Retina (tissue), 1 donor: ENCODE measurements at places on chromosomes 5 and 9.
A peak's percentile ranks its signal among the peaks of the same experiment; 100 is the strongest.

DNA sequence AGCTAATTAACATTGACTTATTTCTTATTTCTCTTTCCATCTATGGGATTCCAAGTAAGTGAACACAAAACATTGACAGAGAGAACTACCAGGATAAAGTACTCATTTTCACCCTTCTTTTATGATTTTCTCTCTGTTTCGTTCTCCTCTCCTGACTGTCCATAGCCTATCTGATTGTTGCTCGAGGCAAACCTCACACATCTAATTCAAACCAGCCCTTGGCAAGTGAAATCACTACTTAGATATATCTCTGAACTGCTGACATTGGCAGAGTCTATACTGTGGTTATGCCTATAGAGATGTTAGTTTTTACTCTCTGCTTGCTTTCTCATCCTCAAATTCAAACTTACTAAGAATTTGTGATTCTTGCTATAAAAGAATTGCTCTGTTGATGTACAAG, 248.8 kb downstream of the ISL1 start:
- no peak for DNase-seq

DNA sequence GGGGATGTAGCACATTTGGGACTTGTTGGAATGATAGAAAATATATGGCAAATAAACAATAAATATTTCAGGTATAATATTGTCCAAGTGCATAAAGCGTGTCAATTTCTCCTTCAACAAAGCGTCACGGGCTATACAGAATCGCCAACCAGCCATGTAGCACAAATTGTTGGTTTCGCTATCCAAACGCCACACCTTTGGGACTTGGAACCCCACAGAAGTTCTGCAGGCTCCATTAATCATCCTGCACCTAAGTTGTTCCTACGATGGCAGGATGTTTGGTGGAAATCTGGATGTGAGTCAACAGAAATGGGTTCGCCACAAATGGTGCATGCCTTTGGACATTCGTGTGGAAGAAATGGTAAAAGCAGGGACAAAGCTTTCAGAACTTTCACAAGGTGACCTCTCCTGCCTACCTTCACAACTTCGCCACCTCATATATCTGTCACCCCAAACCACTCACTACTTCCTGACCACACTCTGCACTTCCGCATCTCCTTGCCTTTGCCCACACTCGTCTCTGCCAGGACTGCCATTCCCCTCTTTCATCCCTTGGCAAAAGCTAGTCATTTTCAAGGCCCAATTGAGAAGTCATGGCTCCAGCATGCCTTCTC, 95.7 kb downstream of the LHFPL2 start:
- DNase-seq = no peak

GRCh38 chr5:79750611-79751510, 61.2 kb downstream of the CMYA5 start:
- DNase-seq = no peak

GRCh38 chr5:62488531-62488930, 76.0 kb downstream of the IPO11 start:
- no peak for DNase-seq

GRCh38 chr9:21817176-21817575, 14.7 kb downstream of the MTAP start:
- DNase-seq = no peak

GRCh38 chr5:157718519-157718918, 12.7 kb upstream of the THG1L start:
- peak; percentile 60 for DNase-seq

DNA sequence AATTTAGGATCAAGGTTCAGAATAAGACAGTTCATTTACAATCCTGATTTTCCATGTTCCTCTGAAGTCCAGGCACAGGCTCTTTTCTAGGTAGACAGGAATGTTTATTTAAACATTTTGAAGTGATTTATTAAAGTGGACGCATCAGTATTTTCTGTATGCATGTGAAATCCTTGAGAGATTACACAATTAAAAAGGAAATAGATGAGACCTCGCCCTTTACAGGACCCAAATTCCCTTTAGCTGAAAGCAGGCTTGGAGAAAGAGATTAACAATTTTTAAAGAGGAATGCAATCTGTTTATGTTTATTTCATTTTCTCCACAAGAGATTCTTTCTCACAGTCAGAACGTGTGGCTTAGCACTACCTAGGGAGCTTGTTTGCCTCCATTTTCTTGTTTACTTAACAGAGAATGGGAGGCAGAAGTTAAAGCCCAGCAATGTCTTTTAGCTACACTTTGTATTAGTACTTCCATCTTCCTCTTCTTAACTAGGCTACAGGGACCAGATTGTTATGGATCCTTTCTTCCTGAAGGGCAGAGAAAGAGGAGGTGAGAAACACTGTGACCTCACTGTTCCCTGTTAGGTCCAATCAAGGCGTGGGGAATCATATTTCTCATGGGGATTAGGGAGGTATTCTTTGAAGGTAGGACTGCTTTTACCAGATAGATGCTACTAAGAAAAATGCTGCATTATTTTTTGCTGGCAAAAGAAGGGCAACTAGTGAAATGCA, 416.0 kb downstream of the SH3GL2 start:
- DNase-seq = no peak

- no peak for DNase-seq
These were observed 155.9 kb downstream of the NR2F1-AS1 start for GRCh38 chr5:93425096-93425495.

- DNase-seq = peak; percentile 85
These were observed 735 bp upstream of the RPL26L1 start for GRCh38 chr5:172958331-172959046.

DNA sequence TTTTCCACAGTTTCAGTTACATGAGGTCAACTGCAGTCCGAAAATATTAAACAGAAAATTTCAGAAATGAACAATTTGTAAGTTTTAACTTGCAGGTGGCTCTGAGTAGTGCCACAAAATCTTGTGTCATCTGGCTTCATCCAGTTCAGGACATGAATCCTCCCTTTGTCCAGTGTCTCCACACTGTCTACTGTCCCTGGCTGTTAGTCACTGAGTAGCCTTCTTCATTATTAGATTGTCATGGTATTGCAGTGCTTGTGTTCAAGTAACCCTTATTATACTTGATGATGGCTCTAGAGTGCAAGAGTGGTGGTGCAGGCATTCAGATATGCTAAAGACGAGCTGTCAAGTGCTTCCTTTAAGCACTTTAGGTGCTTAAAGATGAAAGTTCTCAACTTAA, 65.3 kb downstream of the CFAP95 start:
- no peak for DNase-seq

GRCh38 chr9:93261735-93262523, 78.0 kb downstream of the WNK2 start:
- no peak for DNase-seq
